Activated T-cell treated with anti-CD3 and anti-CD28 coated beads, Interleukin-2, amount 50 U/mL, for 48 hours (primary cell): ENCODE measurements at places on chromosomes 12 and 14.

GRCh38 chr14:56119201-56119981 lies 1.2 kb downstream of the PELI2 start:
- peak; percentile 60 for DNase-seq

- DNase-seq: no peak
These were observed 81.1 kb upstream of the GTF2A1 start for GRCh38 chr14:81301813-81302212.

- no peak for DNase-seq
These were observed 61.5 kb upstream of the PTGR2 start for GRCh38 chr14:73789989-73790581.

- peak; percentile 81 for DNase-seq
These were observed at the start of gene OAS2 for GRCh38 chr12:112978163-112979040. Gene OAS2 (plus strand): TSS chr12:112978519. CDS start chr12:112978609, 90 bp downstream.

- no peak for DNase-seq
These were observed 978.4 kb downstream of the BCL11B start for GRCh38 chr14:98293576-98293975.

DNA sequence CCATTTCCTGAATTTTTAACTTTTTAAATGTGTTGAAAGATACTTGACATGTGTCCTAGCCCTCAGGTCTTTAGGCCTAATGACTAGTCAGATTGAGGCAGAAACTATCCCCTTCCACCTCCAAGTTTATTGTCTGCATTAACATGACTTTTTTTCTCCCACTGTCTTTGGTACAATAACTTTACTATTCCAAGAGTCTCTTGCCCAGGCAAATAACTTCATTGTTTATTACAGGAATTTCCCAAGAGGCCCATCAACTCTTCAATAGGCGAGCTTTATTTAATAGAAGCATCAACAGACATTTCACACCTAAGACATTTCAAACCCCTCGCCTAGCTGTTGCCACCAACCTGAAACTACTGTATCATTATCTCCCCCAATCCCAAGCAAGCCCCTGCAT lies 10.7 kb downstream of the NFKBIA start:
- no peak for DNase-seq

- DNase-seq: no peak
These were observed 38.1 kb downstream of the LRTM2 start for GRCh38 chr12:1858456-1858855.

- DNase-seq: no peak
These were observed 35.2 kb downstream of the SLC8B1 start for GRCh38 chr12:113299619-113300237.

- DNase-seq: no peak
These were observed 16.7 kb downstream of the FNTB start for GRCh38 chr14:65003394-65003793.

GRCh38 chr14:34450542-34450915 lies 11.5 kb downstream of the SPTSSA start:
- no peak for DNase-seq

- peak; percentile 24 for DNase-seq
These were observed 2.3 kb upstream of the CEBPE start for GRCh38 chr14:23121361-23121771.

DNA sequence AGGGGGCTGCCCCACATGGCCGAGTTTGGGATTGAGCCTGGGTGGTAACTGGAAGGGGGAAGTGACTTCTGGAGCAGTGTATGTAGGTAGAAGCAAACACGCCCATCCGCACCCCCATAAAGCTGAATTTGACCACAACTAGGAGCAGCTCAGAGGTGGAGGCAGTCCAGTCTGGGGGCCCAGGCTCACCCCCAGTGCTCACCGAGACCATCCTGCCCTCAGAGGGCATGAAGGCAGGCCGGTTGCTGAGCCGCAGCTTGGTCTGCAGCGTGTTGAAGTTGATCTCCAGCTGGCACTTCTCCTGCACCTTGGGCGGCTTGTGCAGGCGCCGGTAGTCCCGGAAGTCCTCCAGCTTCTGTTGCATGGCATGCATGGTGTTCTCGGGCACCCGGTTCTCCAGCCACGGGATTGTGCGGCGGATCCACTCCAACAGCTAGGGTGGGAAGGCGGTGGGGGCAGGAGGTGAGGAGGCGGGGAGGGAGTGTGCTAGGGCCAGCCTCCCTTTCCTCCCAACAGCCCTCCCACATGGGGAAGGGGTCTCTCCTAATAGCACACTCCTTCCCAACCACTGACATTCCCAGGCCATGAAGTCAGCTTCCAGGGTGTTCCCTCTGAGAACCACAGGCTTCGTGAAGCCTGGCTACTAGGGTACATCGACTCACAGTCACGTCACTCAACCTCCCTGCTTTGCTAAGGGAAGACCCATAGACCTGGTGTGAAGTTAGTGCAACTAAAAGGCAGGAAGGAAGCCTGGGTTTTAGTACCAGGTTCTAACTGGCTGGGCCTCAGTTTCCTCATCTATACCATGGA lies 87.0 kb downstream of the ACTN1 start:
- no peak for DNase-seq

DNA sequence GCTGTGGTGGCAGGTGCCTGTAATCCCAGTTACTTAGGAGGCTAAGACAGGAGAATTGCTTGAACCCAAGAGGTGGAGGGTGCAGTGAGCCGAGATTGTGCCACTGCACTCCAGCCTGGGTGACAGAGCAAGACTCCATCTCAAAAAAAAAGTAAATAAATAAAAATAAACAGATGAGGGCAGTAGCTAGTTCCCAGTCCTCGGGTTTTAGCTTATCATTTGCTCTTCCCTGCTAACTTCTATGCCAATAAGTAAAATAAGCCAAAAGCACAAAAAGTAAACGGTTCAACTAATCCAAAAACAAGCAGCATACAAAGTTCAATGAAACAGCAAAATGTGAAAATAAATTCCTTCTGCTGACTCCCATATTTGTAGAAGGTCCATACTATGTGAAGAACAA lies 133.0 kb upstream of the TMCC3 start:
- DNase-seq: no peak

- no peak for DNase-seq
These were observed 42.9 kb upstream of the LTBP2 start for GRCh38 chr14:74654931-74655330.

- peak; percentile 59 for DNase-seq
These were observed 252.3 kb downstream of the EFCAB11 start for GRCh38 chr14:89702073-89702875.

DNA sequence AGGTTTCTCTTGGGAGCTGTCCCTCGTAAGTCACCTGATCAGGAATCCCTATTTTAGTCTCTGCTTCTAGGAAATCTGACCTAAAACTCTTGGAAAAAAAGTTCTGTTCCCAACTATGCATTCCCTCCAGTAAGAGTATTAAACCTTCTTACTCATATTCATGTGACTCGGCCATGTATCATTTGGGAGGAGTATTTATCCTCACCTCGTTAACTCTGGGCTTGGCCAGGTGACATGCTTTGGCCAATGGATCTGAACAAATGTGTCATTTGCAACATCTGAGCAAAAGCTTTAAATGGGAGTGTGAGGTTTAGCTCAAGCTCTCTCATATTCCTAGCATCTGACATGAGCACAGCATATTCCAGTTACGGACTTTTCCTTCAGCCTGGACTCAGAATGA lies 226.8 kb downstream of the NUAK1 start:
- no peak for DNase-seq

DNA sequence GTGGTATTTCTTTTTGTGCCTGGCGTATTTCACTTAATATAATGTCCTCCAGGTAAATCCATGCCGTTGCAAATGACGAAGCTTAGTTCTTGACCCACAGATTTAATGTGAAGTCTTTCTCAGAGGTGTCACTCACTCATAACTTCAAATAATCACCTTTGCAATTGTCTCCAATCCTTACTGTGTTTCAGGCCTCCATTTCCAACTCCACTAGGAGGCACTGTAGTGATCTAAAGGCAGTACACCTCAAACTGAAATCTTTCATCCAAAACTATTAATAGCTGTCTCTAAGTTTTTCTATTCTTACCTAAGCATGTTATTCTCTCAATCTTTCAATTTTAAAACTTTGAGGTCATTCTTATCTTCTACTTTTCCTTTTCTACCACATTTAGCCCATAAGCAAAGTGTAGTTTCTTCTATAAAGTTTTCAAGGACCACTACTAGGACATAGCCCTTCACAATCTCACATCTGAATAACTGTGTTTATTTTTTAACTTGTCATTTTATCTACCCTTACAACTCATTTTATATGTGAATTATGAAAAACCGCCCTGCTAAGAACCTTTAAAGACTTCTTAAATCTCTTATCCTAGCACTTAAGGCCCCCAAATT lies 25.5 kb upstream of the FBXO34 start:
- no peak for DNase-seq

- DNase-seq: no peak
These were observed at the start of gene OLR1 for GRCh38 chr12:10171973-10172728. Gene OLR1 (minus strand): TSS chr12:10172132. CDS start chr12:10172077, 55 bp downstream.

DNA sequence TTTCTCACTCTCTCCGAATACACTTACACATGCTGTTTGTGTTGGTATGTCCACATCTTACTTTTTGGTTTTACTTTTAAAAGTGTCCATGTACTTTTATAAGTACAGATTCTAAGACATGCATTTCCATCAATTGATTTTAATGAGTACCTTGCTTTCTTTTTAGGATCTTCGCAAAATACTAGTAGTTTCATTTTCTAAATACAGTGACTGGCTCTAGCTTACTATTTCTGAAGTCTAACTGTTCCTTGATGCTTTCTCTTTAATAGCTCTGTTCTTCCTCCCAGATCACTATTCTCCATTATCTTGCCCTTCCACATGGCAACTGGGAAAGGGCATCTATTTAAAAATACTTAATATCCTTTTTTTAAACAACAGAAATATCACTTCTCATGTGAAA lies 164.1 kb downstream of the KITLG start:
- DNase-seq: no peak

DNA sequence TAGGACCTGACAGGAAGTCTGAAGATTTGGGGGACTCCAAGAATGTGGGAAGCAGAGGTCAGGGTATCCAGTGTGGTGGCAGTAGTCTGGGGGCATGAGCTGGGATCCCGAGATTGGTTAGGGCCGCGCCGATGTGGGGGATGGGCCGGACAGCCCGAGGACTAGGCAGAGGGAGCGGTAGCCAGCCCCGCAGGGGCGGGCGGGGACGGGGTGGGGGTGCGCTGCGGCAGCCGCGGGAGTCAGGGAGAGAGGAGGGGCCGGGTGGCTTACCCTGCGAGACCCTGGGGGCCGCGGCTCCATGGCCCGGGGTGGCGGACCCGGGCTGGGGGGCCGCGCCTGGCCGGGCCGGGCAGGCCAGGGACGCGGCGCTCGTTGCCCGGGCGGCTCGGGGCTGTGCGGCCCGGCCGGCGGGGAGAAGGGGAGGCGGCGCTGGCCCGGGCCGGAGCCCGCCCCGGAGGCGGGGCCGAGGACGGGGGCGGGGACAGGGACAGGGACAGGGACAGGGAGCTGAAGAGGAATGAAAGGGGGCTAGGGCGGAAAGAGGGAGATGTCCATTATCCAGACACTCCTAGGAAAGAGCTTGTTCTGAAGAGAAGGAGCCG lies 5.6 kb downstream of the ZNF385A start:
- DNase-seq: peak; percentile 62

DNA sequence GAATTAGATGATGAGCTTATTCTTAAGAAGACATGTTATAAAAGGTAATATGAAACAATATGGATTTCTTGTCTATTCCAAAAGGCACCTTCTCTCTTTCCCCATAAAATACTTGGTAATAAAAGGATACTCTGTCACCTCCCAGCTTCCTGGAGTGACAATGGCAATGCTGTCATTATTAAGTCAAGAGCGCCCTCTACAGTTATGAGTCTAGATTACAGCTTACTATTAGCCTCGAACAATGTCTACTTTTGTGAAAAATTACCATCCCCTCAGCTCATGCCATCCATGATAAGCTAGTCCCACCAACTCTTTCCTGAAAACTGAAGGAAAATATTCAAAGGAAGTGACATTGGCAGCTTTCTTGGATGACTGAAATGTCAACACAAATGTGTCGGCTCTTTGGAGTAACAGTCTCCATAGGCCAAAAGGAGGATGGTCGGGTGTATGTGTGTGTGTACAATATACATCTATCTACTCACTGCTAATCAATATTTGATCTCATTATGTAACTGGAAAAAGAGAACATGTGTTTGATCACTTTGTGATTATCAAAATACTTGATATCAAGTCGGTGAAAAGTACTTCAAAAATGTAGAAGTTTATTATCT lies 48.7 kb upstream of the CDKN3 start:
- no peak for DNase-seq

GRCh38 chr12:12887471-12887870 lies 3.9 kb upstream of the GPRC5A start:
- no peak for DNase-seq

DNA sequence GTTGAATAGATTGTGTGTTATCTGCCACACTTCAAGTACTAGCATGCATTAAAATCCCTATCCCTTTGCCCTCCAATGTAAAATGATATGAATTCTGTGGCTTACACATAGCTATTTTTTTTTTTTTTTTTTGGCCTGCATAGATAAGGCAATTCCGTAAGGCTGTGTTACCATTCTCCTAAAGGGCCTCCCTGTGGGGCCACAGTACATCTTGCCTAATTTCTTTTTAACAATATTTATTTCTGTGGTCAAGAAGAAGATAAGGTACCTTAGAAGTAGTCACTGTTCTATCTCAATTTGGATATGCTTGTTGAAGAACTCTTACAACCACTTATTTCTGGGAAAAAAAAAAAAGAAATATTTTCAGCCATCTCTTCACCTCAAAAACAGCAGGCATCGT lies 19.8 kb downstream of the FLRT2 start:
- DNase-seq: no peak

DNA sequence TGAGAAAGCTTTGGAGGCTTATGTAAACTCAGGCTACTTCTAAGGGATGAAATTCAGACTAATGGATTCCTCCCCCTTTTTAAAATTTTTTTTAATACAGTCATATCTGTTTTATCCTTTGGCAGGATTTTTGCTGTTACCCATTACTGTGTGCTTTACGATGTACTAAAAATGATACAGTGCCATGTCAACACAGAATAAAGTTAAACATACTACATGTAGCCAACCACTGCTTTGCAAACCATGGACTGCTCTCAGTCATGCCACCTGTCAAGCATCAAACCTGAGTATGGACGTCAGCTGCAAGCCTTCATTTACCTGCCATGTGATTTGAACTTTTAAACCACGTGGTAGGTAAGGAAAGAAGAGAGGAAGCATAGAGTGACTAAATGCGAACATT lies 325.8 kb downstream of the FUT8 start:
- no peak for DNase-seq

GRCh38 chr12:46214668-46215436 lies 54.0 kb downstream of the SLC38A1 start:
- DNase-seq: peak; percentile 81

DNA sequence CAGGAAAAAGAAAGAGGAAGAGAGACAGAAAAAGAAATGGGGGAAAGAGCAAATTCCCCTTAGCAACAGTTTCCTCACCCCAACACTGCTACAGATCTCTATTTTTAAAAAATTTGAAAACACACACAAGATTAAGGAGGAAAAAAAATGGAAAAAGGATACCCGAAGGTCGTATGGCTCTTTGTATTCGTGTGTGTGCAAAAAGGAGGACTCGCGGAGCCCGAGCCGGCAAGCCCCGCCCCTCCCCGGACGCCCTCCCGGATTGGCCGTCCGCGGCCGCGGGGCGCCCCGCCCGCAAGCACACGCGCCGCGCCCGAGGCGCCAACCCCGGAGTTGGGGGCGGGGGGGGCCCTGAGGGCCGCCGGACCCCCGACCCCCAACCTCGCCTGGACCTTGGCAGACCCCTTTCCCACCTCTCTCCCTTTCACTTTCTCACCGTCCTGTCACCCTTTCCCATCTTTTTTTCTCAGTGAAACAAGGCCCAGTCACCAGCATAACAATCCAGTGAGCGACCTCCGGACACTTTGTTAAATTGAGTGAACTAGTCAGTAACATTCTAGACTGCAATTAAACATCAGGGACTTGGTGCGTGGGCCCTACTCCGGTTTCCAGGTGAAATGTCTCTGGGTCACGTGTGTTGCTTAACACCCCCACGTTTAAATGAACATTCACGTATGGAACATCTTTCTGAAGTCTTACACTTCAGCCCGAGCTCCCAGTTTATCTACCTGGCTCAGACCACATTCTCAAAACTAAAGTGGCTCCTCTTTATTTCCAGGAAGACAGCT lies at the start of gene C14orf93:
Gene C14orf93, minus strand, starts transcription at position 205 of the 788 bp plus-strand sequence. CDS start 11,120 bp downstream, outside the sequence.
- DNase-seq: peak; percentile 89
